ENCODE measurements at places on chromosomes 11 and 22.

DNA sequence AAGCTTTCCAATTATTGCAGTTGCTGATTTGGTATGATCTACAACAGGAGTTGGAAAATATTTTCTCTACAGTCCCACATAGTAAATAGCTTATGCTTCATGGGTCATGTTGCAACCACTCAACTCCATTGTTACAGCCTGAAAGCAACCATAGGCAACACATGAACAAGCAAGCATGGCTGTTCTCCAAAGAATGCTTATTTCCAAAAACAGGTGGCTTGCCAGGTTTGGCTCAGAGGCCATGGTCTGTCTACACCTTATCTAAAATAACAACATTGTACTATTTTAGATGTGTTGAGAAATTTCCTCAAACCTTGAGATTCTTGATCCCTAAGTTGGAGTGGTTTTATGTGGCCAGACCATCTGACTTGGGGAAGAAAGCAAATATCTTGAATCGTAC, 153.9 kb upstream of the MPPED2 start:
- DNase-seq: no peak

- DNase-seq: no peak
Measured at GRCh38 chr22:48096411-48096810, 1334.0 kb downstream of the TBC1D22A start.

DNA sequence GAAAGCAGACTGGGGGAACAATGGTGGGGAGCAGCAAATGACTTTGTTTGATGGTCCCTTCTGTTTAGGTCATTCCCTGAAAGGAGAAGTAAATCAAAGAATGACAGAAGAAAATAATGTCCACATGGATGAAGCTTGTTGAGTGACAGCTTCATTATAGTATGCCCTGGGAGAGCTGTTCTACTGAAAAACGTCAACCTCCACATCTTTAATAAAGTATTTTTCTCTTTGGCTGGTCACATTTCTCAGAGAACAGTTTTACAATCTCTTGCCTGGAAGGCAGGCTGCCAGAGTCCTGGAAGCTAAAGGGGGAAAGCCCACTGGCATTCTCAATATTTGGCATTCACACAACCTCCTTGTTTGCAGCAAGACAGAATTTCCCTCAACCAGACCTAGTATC, 287.9 kb downstream of the SWAP70 start:
- peak; percentile 33 for DNase-seq

DNA sequence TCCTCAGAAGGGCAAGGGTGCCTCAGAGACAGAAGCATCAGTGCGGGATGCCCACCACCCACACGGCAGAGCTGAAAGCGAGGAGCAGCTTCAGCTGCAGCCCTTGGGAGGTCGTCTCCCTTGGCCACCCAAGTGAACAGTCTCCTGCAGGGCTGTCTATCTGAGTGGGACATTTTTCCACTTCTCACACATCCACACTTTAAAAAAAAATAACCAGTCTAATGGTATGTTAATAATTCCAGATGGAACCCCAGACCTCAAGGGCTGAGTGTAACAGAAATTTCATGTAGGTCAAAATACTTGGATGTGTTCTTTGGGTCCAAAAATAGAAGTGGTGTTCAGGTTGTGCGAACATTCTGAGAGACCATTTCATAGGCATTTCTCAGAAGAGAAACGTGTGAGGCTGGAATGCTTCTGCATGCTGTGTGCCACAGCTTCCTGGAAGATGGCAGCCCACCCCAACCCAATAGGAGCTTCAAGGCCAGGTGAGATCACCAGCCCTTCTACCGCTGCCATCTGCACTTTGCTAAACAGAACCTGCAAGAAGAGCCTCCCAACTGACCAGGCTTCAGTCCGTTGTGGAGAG, 623.2 kb downstream of the OPCML start:
- no peak for DNase-seq

DNA sequence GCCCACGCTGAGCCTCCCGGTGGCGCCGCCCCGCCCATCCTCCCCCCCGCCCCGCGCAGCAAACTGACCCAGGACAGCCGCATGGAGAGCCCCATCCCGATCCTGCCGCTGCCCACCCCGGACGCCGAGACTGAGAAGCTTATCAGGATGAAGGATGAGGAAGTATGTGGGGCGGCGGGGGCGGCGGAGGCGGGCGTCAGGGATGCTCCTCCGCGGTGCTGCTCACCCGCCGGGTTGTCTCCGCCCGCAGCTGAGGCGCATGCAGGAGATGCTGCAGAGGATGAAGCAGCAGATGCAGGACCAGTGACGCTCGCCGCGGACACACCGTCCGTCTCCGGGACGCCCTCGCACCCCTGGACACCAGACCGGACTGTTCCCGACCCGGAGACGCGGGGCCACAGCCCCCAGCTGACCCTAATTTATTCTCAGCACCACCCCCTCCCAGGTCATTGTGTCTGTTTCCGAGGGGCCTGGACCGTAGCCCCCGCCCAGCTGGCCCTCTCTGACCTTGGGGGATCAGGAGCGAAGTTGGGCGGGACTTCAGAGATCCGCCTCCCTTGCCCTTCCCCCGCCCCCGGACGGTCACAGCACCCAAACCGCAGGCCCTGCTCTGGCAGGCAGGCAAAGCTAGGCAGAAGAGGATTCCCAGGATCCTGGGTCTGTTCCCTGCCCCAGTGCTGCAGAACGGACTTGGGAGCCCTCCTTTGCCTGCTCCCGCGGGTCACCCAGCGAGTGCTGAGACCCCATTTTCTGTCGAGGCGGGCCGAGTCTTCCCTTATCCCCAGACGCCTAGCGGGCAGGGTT, 959 bp upstream of the GP1BB start:
- no peak for DNase-seq

Data from iris pigment epithelial cell (primary cell).